ENCODE measurements at places on chromosomes 4 and X.
A peak's percentile ranks its signal among the peaks of the same experiment; 100 is the strongest.

DNA sequence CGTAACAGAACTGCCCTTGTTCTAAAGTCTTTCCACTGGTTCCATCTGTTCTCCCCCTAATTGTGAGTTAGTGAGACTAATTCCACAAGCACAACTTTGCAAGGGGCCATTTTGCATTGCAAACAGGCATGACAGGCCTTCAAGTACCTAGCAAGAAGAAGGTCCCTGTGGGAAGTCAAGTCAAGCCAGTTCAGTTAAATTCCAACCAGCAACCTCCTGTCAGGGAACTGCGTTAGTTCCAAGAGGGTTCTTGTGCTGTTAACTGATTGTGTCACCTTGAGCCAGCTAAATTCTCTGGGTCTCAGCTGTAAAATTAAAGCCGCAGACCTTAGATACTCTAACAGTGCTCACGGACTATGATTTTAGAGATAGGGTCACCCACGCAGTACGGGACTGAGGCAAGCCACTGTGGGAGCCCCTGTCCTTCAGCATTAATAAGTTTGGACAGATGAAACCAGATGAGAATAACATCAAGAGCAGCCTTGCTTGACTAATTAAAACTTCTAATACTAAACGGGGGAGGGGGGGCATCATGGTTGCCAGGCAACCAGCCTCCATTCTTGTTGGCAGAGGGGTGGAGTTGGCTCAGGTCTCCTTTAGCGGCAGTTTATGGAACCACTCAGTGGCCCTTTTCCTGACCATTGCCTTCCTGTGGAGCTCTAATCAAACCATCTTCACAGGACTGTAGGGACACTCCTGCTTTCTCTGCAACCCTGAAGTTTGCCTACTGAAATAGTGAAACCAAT lies 24.1 kb upstream of the TMEM150C start:
- no peak for DNase-seq

DNA sequence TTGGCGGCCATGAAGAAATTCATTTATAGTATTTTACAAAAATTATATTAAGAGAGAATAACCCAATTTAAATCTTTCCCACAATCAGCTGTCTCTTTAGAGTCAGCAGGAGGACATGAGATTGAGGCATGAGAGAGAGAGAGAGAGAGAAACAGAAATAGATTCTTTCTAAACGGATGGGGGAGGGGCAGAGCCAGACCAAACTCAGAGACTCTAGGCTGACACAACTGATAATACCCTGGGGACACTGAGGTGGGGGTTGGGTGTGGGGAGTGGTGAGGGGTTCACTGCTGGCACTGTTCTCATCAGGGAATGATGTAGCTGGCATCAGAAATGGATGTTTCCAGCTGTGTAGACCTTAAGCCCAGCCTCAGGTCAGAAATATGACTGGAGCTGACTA lies 20.5 kb upstream of the HOPX start:
- no peak for DNase-seq

GRCh38 chr4:47463235-47463956 lies at the start of gene COMMD8:
Gene COMMD8, minus strand, starts transcription at chr4:47463702. Its CDS starts 51 bp downstream, at chr4:47463651.
- peak; percentile 96 for DNase-seq

DNA sequence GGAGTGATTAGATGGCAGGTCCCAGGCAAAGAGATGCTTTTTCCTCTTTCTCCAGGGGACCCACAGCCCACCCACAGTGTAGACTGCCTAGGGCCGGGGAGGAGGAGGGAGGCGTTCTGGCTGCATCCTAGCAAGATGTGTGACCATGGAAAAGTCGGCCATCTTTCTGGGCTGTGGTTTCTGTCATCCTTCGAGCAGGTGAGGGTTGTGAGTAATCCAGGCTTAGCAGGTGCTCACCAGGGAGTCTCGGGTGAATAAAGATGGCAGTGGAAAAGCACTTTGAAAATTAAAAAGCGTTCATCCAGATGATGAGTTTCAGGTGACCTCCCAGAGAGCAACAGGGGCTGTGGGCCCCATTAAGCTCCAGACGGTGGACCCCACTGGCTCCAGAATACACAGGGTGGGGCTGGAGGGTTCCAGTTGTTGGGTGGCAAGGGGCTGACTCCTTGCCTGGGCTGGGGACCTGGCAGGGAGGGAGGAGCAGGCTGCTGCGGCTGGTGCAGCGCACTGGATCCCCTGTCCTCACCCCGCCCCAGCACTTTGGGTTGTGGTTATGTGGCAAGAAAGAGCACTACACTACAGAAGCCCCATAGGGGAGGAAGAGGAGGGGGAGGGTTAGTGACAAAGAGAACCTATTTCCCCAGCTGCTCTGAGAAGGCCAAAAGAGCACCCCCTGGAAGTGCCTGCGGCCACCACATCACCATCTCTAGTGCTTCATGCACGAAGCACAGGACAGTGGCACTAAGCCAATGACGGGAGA lies 23.7 kb downstream of the ELF4 start:
- DNase-seq: peak; percentile 71

DNA sequence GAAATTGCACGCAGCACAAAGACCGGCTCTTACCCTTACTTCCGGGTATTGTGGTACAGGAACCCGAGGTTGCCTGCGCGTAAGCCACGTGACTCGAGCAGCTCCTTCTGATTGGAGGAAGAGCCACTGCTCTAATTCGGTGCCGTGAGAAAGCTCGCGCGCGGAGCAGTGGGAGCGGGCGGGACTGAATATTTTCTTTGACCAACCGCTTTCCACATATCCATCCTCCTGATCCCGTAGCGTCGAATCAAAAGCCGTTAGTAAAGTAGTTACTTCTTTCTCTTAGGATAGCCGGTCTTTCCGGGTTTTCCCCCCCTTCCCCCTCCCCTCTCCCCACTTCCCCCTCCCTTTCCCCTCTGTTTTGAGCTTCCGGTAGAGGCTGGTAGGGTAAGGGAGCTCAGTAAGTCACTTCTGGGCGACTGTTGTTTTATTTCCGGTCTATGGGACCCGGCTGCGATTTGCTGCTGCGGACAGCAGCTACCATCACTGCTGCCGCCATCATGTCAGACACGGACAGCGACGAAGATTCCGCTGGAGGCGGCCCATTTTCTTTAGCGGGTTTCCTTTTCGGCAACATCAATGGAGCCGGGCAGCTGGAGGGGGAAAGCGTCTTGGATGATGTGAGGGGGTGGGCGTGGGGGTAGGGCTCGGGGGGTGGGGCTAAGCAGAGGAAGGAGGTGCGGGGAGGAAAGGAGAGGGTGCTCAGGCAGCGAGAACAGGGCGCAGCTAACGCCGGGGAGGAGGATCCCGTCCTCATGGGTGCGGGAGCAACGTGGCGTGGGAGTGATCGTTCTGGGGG lies at the start of gene TAF1:
Gene TAF1, plus strand, starts transcription at position 483 of the 799 bp plus-strand sequence. Its CDS starts 18 bp downstream, at position 501.
- DNase-seq: peak; percentile 89

DNA sequence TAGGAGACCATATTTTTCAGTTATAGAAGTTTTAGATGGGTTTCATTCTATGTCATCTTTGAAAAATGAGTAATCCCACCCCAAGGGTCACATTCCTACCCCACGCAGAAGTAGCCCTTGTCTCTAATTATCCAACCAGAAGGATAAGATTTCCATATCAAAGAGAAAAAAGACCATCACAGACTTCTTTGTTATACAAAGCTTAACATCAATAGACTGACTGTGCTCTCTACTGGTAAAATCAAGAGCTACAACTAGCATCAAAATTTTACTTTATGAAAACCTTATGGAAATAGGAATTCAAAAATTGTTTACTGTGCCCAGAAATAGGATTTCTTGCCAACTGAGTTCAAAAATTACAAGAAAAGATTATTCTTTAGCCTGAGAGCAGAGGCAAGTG lies 24.9 kb downstream of the TNMD start:
- no peak for DNase-seq

- DNase-seq: no peak
These were observed 321.0 kb upstream of the SLIT2 start for GRCh38 chr4:19930742-19931141.

- no peak for DNase-seq
These were observed 66.3 kb downstream of the MED28 start for GRCh38 chr4:17680559-17681280.
